ENCODE measurements at places on chromosomes 13 and 19.
A peak's percentile ranks its signal among the peaks of the same experiment; 100 is the strongest.

- no peak for DNase-seq
These were observed at the start of gene CHST8 for GRCh38 chr19:33621811-33622504. Gene CHST8, plus strand, starts transcription at chr19:33621953. Its CDS starts 67,309 bp downstream, at chr19:33689262.

- DNase-seq = no peak
These were observed 25.8 kb upstream of the MEDAG start for GRCh38 chr13:30880151-30880855.

DNA sequence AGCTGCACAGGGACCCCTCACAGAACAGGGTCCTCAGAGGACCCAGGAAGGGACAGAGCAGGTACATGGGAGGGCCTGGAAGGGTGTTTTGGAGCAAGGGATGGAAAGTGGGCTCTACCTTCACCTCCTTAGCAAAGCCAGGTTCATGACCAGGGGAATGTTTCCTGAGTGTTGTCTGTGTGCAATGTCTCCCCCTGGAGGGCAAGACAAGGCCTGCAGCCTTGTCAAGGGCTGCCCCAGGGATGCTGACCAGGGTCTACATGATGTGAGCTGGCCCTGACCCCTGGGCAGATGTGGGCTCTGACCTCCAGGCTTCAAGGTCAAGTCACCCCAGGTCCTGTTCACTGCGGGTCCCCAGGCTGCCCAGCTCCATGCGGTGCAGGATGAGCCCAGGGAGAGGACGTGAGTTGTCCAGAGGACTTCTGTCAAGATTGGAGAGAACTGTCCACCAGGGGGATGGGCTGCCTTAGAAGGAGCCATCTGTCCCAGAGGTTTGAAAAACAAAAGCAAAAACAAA, 1.0 kb upstream of the CEACAM1 start:
- peak; percentile 1 for DNase-seq

- peak; percentile 67 for DNase-seq
These were observed 98.3 kb downstream of the SLC7A1 start for GRCh38 chr13:29497137-29497654.

- no peak for DNase-seq
These were observed 31.2 kb downstream of the CBY2 start for GRCh38 chr13:45733361-45733760.

GRCh38 chr19:46950526-46951170, 69.0 kb upstream of the NPAS1 start:
- no peak for DNase-seq

DNA sequence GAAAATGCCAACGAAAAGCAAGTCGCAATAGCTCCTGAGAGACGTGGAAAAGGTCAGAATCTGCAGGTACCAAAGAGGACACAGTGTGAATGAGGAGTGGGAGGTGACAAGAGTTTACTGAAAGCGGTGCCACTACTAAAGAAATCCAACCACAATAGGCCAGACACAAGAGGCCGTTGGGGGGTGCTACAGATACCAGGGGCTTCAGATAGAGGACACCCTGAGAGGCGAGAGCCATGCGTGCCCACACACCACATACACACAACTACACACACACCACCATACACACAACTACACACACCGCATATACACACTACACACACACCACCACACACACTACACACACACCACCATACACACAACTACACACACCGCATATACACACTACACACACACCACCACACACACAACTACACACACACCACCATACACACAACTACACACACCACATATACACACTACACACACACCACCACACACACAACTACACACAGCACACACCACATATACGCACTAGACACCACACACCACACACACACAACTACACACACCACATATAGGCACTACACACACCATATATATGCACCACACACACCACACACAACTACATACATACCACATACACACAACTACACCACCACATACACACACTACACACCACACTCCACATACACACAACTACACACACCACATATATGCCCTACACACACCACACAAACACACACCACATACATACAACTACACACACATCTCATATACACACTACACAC, 28.5 kb downstream of the CRYL1 start:
- DNase-seq = no peak

DNA sequence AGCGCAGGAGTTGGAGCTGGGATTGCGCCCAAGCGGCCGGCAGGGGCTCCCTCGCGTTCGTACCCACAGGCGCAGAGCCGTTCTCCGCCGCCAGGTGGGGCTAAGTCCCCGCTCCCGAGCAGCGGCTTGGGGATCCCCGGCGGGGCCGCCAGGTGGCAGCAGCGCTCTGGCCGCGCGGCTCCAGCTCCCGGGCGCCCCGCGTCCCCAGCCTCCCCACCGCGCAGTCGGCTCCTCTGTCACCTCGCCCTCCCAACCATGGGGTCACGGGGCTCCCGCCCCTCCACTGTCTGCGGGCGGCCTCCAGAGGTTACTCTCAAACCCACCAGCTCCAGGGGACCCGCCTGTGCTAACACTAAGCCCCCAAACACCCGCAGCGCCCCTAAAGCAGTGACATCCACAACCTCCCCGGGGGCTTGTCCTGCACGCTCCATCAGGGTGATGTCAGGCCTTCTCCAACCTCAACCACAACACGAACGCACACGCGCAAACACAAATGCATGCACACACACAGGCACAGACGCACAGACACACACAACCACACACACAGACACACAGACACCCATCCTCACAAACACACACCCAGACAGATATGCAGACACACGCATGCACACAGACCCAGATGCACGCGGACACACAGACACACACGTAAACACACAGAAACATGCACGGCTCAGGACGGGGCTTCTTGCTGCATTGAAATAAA, 18.4 kb upstream of the KCTD15 start:
- DNase-seq = no peak

DNA sequence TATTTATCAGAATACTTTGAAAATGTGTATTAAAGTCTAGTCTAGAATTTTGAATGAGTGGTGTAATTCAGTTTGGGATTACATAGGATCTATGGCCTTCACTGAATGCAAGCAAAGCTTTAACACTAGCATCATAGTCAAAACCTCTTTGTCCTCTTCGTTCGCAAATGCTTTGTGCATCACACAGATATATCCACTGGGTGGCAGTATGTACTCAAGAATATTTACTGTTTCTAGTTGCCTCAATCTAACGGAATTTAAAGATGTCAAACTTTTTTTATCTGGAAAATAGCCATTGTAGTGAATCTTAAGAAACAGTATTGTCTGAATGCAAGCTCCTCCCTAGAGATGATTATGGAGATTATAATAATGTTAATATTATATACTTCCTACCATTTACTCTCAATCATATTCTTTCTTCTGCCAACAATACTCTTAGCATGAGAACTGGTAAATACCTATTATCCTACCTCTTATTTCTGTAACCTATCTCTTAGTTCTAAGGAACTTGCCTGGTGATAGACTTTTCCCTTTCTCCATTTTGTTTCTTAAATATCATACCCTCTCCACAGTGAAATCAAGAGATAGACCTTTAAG, 25.8 kb downstream of the LACC1 start:
- DNase-seq = no peak

- DNase-seq = no peak
These were observed 77.5 kb upstream of the MIR17HG start for GRCh38 chr13:91270031-91270430.

GRCh38 chr13:68551701-68552522, 1321.8 kb upstream of the PCDH9 start:
- DNase-seq = no peak

DNA sequence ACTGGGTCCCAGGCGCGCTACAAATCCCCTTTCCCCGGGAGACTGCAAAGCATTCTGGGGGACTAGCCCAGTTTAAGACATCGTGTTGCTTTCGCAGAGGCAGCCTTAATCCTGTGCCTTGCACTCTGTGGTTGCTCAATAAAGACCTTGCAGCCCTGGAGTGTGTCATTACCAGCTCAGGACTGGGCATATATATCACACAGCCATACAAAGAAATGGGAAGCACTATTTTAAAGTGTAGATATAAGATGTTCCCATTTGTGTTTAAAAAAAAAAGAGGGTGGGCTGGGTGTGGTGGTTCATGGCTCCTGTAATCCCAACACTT, 11.1 kb downstream of the NAPA start:
- no peak for DNase-seq

GRCh38 chr19:15507068-15508034, 974 bp upstream of the CYP4F22 start:
- DNase-seq = no peak

DNA sequence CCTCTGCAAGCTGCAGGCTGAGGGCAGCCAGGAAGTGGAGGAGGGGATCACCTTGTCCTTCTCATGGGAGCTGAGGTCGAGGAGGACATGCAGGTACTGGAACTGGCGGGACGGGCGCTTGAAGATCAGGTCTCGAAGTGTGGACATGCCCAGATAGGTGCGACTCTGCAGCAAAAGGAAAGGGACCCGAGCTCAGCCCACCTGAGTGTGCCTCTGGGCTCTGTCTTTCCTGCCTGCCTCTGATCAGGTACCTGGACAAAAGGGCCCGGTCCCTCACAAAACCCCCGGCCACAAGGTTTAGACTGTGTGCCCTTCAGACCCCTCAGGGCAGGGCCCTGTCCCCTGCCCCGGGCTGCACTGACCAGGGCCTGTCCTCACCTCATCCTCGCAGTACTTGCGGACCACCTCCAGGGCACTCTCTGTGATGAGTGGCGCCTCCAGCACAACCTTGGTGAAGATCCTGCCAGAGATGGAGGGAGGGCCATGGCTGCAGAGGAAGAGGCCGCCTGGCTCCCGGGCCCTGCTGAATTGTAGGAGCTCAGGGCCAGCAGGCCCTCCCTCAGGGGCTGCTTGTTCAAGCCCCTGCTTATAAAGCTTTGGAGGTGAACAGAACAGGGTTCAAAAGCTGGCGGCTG, 12.5 kb upstream of the RSPH6A start:
- DNase-seq = no peak

GRCh38 chr19:28971049-28971448, 241.9 kb downstream of the UQCRFS1 start:
- DNase-seq = no peak

- no peak for DNase-seq
These were observed 848 bp upstream of the CEBPA start for GRCh38 chr19:33302974-33303790.

DNA sequence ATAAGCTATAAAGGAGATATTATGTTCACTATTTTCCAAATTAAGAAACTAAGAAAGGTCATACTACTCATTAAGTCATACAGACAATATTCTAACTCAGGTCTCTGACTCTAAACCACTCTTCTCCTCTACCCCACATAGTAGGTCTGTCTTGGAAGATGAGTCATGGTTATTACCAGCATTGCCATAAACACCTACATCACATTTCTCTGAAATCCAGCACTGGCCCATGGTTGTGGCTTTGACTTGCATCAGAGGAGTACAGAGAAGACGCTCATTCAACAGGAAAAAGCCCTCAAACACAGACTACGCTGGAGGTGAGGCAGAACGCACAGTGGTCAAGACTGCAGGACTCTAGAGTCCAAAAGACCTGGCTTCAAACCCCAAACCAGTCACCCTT, 476.8 kb downstream of the COG6 start:
- DNase-seq = no peak

GRCh38 chr19:43300206-43300605, 30.9 kb upstream of the PSG9 start:
- no peak for DNase-seq
